Aortic smooth muscle cell (primary cell): ENCODE measurements at places on chromosomes 13 and 19. TPM values are rescaled to one million over a fixed set of nuclear protein-coding genes. Genes with fewer than 3 reads are reported as not detected.

The NKG7 gene
- total RNA-seq: not detected in 2 replicates

The SYT3 gene
- 0.12 and 0.13 TPM in 2 replicates for total RNA-seq

The LGI4 gene
- 0.06 and 0.13 TPM in 2 replicates for total RNA-seq

The PCDH20 gene
- under 0.01 and 0.19 TPM in 2 replicates for total RNA-seq

The PEG3 gene
- 2.3 and 4.4 TPM in 2 replicates for total RNA-seq

The LILRB1 gene
- not detected in 2 replicates for total RNA-seq

The ELAVL3 gene
- total RNA-seq: under 0.01 TPM in 1 of 2 replicates, not detected in the other

The ZNF730 gene
- 0.93 and 1.3 TPM in 2 replicates for total RNA-seq

The LHB gene
- total RNA-seq: not detected in 2 replicates

The IGLON5 gene
- not detected in 2 replicates for total RNA-seq

The BRME1 gene
- 0.87 and 1.2 TPM in 2 replicates for total RNA-seq

The ADAMTSL5 gene
- 3.0 and 3.7 TPM in 2 replicates for total RNA-seq

The LINGO3 gene
- total RNA-seq: not detected in 2 replicates

The RUBCNL gene
- total RNA-seq: under 0.01 and 0.31 TPM in 2 replicates

The DUS3L gene
- 18.8 and 25.2 TPM in 2 replicates for total RNA-seq

The ACER1 gene
- not detected in 2 replicates for total RNA-seq

The ZNF583 gene
- 4.2 and 4.4 TPM in 2 replicates for total RNA-seq

The ANO8 gene
- total RNA-seq: 6.3 and 6.7 TPM in 2 replicates
